ENCODE measurements at places on chromosomes 12 and 14.

- no peak for DNase-seq
Observed at GRCh38 chr12:118059341-118060191, 1.4 kb downstream of the WSB2 start.

DNA sequence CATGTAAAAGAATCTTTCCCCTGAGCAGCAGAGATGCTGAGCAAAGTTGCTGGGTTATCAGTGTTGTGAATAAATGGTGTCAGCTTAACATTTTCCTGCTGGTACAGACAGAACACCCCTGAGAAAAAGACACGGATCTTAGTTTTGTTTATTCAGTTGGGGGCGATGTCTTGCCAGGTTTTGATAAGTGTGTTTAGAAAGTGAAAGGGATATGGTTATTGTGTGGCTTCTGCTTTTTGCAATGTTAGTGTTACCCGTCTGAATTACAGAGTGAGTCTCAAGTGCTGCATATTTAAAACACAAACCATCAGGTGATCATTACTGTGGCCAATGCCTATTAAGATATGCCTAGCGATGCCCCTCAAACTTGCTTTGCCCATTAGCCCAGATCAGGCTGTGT, 864.6 kb upstream of the SEL1L start:
- no peak for DNase-seq

DNA sequence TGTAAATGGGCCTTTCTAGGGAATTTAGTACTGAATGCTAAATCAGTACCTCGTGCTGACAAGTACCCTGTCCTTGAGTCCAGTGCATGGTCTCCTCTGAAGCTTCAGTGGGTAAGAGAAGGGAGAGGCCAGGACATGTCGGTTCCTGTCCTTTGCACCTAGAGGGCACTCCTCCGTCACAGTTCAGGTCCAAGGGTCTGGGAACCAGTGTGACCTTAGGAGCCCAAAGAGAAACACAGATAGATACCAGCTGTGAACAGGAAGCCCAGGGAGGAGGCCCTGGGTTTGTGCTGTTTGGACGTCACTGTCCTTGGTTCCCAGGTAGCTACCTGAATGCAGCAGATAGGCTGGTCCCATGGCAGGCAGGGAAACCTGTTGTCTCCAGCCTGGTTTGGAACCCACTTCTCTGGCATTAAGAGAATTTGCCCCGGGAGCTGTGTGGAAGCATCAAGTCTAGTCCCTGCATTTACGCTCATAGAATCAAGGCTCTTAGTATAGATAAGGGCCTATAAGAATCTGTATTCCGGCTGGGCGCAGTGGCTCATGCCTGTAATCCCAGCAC, 3.9 kb upstream of the FGF23 start:
- no peak for DNase-seq

- DNase-seq = no peak
Observed at GRCh38 chr12:57519796-57520052, 590 bp downstream of the DDIT3 start.

GRCh38 chr12:90015228-90015627, 306.6 kb upstream of the ATP2B1 start:
- no peak for DNase-seq

GRCh38 chr12:90940872-90941499, 14.0 kb downstream of the CCER1 start:
- peak; percentile 38 for DNase-seq

GRCh38 chr14:85399186-85399585, 130.8 kb upstream of the FLRT2 start:
- no peak for DNase-seq

DNA sequence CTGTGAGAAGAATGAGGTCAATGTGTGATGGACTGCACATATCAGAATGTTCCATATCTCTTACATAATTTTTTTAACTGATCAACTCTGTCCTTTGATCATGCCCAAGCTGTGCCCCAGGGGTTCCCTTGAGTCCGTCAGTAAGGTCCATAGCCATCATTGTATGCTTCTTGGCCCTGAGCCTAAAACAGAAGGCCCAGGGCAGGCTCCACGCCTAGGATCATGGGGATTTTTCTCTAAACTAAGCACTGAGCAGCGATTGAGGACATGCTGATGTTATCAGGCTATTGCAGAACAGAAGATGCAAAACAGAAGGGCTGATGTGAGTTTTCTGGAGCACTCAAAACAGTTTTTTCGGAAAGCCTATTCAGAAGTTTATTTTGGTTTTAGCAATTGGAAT, 20.9 kb downstream of the RNASE9 start:
- no peak for DNase-seq

DNA sequence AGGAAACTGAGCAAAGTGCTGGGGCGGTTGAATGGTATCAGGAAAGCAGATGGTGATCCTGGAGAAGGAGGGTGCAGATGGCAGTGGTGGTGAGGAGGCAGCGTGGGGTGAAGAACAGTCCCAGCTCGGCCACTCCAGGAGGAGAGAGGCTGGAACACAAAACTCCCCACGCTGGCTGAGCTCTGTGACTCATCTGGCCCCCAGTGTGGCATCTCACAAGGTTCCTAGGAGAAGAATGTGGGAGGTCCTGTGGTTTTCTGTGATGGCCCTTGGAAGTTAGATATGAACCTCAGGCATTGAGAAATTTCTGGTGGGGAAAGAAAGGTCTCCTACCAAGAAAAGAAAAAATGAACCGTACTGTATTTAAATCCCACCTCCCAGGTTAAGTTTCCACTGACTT, 8.0 kb upstream of the NRXN3 start:
- DNase-seq = peak; percentile 27

- no peak for DNase-seq
Observed at GRCh38 chr12:76962099-76962498, 83.3 kb upstream of the CSRP2 start.

- DNase-seq = no peak
Observed at GRCh38 chr12:1592444-1593173, 1.8 kb downstream of the FBXL14 start.

DNA sequence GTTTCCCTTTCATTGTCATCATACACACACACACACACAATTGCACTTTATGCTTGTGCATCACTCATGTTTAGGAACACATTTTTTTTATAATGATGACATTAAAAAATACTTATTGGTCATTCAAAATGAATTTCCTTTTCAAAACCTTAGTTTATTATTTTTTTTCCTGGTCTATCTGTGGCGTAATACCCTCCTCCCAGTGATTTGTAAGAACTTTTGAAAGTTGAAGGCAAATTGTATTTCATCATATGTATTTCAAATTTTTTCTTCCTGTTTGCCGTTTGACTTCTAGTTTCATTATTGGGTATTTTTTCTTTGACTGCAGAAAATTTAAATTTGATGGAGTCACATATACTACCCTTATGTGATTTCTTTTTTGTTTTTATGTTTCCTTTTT, 2.5 kb upstream of the LRRK2 start:
- no peak for DNase-seq

DNA sequence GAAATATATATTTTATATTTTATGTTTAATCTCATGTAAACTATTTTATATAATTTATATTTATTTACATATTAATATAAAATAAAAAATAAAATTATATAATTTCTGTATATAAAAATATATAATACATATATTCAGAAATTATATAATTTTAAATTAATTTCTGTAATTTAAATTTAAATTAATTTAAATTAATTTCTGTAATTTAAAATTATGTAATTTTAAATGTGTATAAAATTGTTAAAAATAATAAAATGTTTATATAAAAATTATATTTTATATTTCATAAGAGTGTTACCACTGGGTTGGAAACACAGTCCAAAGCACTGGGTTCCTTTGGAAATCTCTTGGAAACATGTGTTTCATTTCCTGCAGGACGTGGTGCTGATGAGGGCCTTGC, 94.6 kb downstream of the DNAH10 start:
- no peak for DNase-seq

DNA sequence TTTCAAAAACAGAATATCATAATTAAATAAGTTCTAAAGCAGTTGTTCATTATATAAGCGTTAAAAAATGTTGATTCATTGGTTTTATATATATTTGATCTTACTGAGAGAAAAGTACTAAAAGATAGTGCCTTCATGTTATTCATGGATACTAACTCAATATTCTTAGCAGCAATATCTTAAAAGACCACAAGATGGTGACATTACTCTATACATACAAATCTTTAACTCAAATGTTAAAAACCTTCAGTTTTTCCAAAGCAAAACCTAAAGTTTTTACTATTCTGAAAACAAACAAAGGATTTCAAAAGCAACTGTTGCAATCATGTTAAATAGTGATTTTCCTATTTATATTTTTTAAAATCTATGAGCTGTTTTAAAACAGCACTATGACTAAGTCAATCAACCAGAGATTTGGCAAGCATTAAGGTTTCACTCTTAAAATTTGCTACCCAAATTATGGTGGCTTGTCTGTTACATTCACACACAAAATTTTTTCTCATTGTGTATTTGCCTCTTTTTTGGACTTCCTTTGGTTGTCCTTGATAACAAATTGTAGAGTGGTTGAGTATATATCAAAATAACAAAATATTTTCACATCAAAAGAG, 50.1 kb upstream of the RERGL start:
- DNase-seq = peak; percentile 33

GRCh38 chr12:122086641-122087285, 8.2 kb downstream of the MLXIP start:
- no peak for DNase-seq
